ENCODE measurements at places on chromosomes 7 and 10. TPM values are rescaled to one million over a fixed set of nuclear protein-coding genes. Genes with fewer than 3 reads are reported as not detected.

C7orf57 gene
- total RNA-seq, result not detected

TMEM213 gene
- total RNA-seq, result not detected

ARHGAP12 gene
- total RNA-seq, result 54.7 TPM

OR13A1 gene
- total RNA-seq, result under 0.01 TPM

DRGX gene
- not detected for total RNA-seq

VPS50 gene
- 36.1 TPM for total RNA-seq

TMEM196 gene
- not detected for total RNA-seq

ASB10 gene
- not detected for total RNA-seq

Data from bronchial smooth muscle cell (primary cell).